ENCODE measurements at places on chromosomes 1 and 21.

DNA sequence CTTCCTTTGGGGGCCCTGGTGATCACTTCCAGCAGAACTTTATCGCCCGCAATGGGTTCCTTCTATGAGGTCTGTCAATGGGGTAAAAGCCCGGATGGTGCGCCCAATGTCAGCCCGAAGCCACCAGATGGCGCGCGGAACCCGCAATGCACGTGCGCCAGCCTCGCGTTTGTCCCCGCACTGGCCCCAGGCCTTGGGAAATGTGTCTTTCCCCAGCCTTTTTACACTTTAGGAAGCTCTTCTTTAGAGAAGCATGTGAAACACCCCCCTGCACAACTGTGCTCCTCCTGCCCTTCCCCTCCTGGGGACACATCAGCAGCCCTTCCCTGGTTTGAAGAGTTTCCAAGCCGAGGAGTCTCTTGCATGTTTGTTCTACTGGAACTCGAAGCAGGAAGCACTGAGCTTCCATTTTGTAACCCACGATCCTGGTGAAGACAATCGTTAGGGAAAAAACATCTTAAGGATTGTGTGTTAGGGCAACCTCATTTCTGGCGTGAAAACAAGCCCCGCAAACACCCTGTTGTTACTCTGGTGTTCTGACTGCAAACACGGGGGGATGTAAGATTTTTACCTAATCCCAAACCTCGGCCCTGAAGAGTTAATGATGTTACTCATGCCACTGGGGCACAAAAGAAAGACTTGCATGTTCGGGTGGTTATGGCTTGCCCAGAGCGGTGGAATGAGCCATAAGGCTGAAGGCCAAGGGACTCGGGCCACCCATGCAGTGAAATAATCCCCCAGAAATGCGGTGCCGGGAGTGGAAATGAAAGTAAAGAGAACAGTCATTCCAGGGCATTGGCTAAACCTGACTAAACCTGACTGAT, 20.4 kb upstream of the TARBP1 start:
- DNase-seq = peak; percentile 95

DNA sequence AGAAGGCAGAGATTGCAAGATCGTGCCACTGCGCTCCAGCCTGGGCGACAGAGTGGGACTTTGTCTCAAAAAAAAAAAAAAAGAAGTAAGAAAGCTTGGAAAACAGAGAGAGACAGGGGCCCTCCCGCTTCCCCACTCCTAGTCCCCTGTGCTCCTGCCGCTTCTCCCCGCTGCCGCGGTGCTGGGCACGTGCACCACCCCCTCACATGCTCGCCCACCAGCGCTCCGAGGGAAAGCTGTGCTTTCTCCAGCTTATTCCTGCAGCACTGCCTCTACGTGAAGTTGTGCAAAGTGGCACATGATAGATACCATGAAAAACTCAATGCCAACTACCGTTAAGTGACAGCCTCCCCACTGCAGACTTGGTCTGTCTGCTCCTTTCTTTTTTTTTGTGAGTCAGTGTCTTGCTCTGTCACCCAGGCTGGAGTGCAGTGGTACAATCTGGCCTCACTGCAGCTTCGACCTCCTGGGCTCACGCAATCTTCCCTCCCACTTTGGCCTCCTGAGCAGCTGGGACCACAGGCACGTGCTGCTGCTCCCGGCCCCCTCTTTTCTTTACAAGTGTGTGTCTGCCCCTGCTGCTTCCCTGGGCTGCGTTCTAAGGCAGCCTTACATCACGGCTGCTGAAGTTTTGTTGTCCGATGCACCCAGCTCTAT, 15.4 kb downstream of the SLX9 start:
- peak; percentile 17 for DNase-seq

DNA sequence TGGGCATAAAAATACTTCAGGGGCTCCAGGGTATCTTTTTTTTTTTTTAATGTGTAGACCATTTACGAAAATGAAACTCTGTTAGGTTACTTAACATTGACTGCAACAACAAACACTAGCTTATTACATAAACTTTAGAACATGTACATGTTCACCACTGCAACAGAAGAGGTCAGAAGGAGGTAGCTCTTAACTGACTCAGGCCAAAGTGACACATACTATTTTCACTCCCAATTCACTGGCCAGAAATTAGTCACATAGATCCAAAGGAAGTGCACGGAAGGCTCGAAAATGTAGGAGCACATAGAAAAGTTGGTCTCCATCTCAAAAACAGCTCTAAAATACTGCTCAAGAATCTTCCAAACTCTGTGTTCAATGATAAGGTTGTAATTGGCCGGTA, 107.2 kb downstream of the AKT3 start:
- DNase-seq = no peak

DNA sequence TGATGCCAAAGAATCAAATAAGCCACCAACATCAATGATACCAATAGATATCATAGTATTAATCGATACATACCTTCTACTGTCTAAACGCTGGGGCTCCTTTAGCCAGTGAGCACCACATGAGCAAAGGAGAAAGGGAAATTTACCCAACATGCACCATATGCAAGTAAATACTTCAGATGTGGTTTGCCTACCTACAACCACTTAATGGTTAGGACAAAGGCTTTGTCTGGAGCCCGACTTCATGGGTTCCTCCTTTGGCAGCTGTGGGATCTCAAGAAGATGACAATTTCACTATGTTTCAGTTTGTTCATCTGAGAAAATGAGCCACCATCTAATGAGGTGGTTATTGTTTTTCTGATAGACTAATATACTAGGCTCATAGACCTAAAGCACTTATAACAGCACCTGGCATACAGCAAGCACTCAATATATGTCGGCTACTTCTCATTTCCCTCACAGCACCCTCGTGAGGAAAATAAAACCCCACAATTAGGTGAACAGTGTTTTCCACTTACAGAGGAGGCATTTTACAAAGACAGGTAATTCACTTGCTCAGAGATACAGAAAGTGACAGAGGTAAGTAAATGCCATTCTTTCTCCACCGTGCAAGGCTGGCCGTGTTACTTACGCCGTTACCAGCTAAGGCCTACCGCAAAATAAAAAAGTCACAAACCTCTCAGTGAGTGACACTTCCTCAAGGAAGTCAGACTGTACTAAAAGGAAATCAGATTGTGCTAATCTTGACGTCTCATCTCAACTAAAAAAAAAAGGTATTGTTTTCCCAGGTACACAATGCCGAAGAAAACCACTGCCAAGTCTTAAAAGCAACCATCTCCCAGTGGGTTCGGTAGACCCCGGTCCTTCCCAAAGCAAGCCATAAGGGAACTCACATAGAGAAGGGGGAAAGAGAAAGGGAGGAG, 1.6 kb downstream of the TTC13 start:
- no peak for DNase-seq

Data from psoas muscle (tissue), 8 donors.